ENCODE measurements at places on chromosomes 6 and 20.

DNA sequence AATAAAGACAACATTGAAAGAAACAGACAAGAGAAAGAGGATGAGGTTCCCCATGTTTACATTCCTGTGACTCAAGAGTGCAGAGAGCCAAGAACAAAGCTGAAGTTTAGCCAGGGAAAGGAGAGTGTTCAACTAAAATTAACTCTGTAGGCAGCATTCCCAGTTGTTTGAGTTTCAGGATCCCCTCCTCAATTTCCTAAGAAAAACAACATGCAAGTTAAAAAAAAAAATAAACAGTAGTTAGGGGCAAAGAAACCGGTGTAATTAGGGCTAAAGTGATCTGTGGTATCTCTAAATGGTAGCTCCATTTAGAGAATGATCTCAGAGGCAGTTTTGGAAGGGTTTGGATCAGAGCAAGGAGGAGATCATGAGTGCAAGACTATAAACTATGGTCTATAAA is 30.9 kb upstream of the RAB23 start:
- DNase-seq: no peak

- DNase-seq: no peak
These were observed 29.2 kb upstream of the SSR1 start for GRCh38 chr6:7341989-7342742.

DNA sequence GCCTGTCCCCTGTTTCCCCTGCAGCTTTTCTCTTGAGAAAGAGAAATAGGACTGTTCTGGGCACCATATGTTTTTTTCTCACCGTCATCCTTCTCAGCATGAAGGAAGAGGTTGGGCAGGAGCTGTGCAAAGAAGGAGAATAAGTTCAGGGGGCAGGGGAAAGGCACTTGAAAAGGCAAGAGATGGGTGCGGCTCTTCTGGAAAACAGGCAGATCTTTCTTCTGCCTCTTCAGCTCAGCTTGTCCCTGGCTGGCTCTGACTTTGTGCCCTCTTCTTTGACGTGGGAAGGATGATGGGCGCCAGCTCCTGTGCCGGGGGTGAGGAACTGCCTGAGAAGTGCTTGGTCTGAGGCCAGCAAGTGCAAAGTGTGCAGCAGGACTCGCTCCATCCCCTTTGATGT is 206.5 kb downstream of the DOK5 start:
- DNase-seq: no peak

GRCh38 chr20:59821788-59822187 is 111.6 kb downstream of the SYCP2 start:
- DNase-seq: no peak

DNA sequence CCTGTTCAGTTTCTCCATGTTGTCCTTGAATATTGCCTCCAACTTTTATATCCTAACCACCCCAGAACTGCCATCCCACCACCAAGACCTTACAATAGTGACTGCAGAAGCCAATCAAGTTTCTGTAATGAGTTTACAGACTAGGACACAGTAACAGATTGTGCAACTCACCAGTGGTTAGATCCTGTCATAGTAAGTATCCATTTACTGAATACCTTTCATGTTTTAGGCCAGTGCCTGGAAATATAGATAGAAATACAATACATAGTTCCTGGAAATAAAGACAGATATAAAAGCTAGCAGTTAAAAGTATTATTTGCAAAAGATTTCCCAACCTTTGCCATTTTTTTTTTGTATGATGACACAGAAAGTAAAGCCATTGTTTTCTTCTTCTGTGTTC is 471.8 kb upstream of the BTBD3 start:
- DNase-seq: no peak

GRCh38 chr6:147297663-147298316 is 93.6 kb downstream of the STXBP5 start:
- DNase-seq: no peak

- no peak for DNase-seq
These were observed 137.5 kb downstream of the ZFP64 start for GRCh38 chr20:52054123-52054522.

DNA sequence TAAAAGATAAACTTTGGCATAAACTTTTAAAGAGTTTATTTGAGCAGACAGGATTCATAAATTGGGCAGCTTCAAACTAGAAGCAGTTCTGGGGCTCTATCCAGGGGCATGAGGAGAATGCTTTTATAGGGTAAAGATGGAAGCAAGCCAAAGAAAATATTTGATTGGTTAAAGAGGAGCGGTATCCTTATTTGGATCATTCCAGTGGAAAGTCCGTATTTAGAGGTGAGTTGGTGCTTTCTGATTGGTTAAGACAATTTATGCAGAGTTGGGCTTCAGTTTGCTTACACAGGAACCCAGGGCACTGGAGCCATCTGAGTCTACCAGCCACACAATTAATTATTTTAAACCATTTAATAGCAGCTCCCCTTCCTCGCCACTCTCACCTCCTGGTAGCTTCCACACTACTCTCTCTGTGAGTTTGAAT is 37.9 kb upstream of the RNF217 start:
- DNase-seq: no peak
